CD4-positive, alpha-beta memory T cell (primary cell): ENCODE measurements at places on chromosomes 6 and 20. TPM values are rescaled to one million over a fixed set of nuclear protein-coding genes. Genes with fewer than 3 reads are reported as not detected.

Gene GABRR1
- not detected for polyA plus RNA-seq

Gene COL12A1
- polyA plus RNA-seq, result not detected

Gene TREML2
- polyA plus RNA-seq, result 4.8 TPM

Gene SLC22A1
- 0.11 TPM for polyA plus RNA-seq

Gene LGSN
- polyA plus RNA-seq, result not detected

- peaks cover 4% of the 10 kb centered on the region for H3K27me3 ChIP-seq
- H3K36me3 ChIP-seq, result no peaks in the 10 kb centered on the region
- H3K27ac ChIP-seq, result no peak overlapping the region
- no peak for DNase-seq
- H3K4me3 ChIP-seq, result no peak overlapping the region
- no peaks in the 10 kb centered on the region for H3K4me1 ChIP-seq
These were observed 19.0 kb downstream of the REM1 start for GRCh38 chr20:31494131-31494530.

DNA sequence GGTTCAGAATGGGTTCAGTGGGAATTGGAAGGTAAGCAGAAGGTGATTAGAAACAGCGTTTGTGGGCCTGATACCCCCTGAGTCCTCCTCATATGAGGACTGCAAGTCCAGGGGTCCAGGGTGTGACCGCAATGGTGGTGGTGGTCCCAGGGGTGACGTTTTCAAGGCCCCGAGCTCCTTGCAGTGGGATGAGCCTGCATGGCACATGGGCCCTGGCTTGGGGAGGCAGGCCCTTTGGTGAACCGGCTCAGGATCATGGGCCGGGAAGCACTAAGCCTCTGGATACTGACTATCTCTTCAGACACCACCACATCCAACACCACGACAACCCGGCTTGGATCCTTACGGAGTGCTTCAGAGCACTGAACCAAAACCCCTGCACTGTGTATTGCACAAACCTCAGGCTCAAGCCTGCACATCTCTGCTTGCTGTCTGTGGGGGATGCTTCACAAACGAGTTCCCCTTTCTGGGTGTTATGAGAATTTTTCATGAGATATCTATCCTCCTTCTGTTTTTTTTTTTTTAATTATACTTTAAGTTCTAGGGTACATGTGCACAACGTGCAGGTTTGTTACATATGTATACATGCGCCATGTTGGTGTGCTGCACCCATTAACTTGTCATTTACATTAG is 67.9 kb downstream of the STK35 start:
- no peaks in the 10 kb centered on the region for H3K4me1 ChIP-seq
- H3K27me3 ChIP-seq, result no peaks in the 10 kb centered on the region
- H3K27ac ChIP-seq, result no peak overlapping the region
- DNase-seq, result no peak
- no peaks in the 10 kb centered on the region for H3K36me3 ChIP-seq

DNA sequence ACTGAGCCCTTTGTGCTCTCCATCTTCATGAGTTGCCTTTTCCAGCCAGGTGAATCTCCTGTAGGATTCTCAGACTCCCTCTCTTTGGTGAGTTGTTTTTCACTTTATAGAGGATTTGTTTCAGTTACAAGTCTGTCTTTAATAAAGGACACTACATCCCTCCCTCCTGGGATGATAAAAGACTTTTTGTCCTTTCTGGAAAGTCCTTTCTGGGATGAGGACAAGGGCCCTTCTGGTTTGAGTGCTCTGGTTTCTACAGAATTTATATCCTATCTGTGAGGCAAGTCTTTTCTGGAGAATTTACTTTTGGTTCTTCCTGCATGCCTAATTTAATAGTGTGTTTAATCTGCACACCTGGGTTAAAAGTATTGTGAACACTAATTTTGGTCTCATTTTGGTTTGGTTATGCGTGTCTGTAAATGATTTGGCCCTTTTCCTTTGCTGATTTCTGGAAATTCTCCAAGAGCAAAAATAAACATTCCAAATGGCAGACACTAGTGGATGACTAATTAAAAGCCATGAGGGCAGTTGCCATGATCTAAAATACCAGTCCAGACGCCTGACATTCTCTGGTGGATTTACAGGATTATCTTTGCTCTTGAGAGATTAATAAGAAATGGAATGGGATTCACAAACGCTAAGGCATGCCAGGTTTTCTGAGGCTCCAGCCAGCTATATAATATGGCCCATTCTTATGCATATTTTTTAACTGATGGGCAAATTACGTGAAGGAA is 44.8 kb downstream of the TCP11 start:
- no peaks in the 10 kb centered on the region for H3K4me1 ChIP-seq
- H3K4me3 ChIP-seq, result no peak overlapping the region

GRCh38 chr6:71072508-71072907 is 115.6 kb upstream of the B3GAT2 start:
- no peak for DNase-seq
- H3K4me1 ChIP-seq, result no peaks in the 10 kb centered on the region
- H3K27me3 ChIP-seq, result no peaks in the 10 kb centered on the region
- no peak overlapping the region for H3K4me3 ChIP-seq
- H3K27ac ChIP-seq, result no peak overlapping the region

GRCh38 chr20:19936466-19937200 is 80.5 kb upstream of the NAA20 start:
- DNase-seq, result no peak
- H3K27me3 ChIP-seq, result no peaks in the 10 kb centered on the region
- H3K4me3 ChIP-seq, result peak overlapping the region; percentile 28
- no peak overlapping the region for H3K27ac ChIP-seq
- H3K36me3 ChIP-seq, result no peaks in the 10 kb centered on the region

GRCh38 chr20:32886652-32887051 is 27.9 kb downstream of the EFCAB8 start:
- H3K4me3 ChIP-seq, result no peak overlapping the region
- H3K36me3 ChIP-seq, result no peaks in the 10 kb centered on the region
- DNase-seq, result no peak
- no peak overlapping the region for H3K27ac ChIP-seq
- no peaks in the 10 kb centered on the region for H3K27me3 ChIP-seq

DNA sequence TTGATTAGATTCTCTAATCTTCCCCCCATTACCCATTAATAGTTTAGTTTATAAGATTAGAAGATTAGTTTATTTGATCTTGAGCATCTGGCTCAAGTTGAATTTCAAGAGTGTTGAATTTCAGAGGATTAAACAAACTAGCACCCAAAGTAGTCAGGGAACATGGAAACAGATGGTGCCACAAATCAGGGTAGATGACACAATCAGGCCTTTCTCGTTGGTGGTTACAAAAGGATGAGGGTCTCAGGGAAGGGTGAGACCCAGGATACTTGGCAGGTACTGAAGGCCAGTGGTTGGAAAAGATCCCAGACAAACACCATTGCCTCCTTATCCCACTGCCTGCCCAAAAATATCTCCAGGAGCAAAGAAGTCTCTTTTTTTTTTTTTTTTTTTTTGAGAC is 29.5 kb upstream of the ADGRF1 start:
- H3K27ac ChIP-seq, result no peak overlapping the region
- H3K27me3 ChIP-seq, result no peaks in the 10 kb centered on the region
- no peaks in the 10 kb centered on the region for H3K4me1 ChIP-seq
- no peak for DNase-seq

DNA sequence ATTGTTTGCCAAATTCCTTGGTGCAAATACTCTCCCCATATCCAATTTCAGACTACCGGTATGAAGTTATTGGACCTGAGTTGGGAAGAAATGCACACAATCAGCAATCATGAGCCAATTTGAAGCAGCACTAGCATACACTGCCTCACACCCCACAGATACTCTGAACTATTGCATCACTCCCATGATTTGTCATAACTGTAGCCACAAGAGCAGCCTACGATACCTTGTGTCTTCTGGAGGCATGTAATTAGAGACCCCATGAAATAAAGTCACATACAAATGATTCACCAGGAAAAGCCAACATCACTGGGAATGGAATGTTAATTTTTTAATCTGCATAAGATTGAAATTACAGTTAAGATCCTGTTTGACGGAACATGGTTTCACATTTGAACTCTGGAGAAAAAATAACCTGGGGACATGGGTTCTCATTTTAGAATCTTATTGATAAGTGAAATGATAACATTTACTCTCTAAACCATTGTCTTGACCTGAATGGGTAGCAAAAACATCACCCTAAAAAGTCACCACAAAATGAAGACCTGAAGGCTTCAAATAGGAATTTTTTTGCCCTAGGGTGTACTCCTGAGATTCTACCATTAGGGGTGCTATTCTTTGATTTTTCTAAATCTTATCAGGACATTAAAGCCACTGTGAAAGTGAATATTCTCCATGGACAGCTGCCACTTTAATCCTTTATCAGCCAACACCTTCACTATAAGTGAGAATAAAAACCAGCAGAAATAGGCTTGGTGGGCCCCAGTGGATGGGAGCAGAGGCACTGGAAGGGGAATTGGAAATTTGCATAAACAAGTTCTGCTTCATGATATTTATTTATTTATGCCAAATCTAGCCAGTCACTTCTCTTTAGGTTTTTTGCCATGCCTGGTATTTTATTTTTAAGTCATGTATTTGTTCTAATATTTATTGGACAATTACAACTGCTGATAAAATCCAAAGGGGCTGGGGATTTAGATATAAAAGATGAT is 34.5 kb upstream of the HBS1L start:
- H3K27ac ChIP-seq, result no peak overlapping the region
- no peaks in the 10 kb centered on the region for H3K36me3 ChIP-seq
- DNase-seq, result peak; percentile 47
- no peaks in the 10 kb centered on the region for H3K27me3 ChIP-seq
- peaks cover 61% of the 10 kb centered on the region for H3K4me1 ChIP-seq

GRCh38 chr6:152049502-152049901 is 242.0 kb downstream of the ESR1 start:
- H3K4me1 ChIP-seq, result no peaks in the 10 kb centered on the region
- no peaks in the 10 kb centered on the region for H3K36me3 ChIP-seq
- DNase-seq, result no peak
- H3K27ac ChIP-seq, result no peak overlapping the region
- H3K4me3 ChIP-seq, result no peak overlapping the region

DNA sequence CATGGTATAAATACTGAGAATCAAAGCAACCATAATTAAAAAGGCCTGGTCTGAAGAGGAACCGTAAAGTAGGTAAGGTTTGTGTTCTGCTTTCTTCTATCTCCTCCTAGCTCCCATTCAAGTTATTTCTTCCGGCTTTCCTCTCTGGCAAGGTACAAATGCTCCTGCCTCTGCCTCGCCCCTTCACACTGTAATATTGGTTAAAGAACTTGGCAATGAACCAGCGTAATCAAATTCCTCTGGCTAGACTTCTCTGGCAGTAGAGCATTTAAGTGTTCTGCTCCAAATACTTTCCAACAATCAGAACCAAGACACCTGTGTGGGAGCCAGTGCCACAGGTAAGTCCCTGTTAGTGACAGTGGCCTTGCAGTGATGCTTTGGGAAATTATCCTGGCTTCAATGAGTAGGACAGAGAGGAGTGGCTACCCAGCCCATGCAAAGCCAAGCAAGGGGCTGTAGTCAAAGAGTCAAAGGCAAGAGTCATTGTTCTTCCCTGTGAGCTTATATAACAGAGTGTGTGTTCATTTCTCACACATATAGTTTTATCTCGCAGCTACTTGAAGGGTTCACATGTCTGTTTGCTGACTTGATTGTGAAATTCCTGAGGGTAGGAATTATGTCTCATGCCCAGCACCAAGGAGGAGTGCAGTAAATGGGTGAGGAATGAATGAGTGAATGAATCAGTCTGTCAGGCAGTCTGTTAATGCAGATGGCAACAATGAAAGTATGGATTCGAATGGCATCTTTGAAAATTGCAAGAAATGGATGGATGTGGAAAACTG is 329.3 kb downstream of the NRN1 start:
- H3K36me3 ChIP-seq, result no peaks in the 10 kb centered on the region
- no peaks in the 10 kb centered on the region for H3K27me3 ChIP-seq
- no peak for DNase-seq
- H3K4me1 ChIP-seq, result no peaks in the 10 kb centered on the region
- no peak overlapping the region for H3K27ac ChIP-seq

DNA sequence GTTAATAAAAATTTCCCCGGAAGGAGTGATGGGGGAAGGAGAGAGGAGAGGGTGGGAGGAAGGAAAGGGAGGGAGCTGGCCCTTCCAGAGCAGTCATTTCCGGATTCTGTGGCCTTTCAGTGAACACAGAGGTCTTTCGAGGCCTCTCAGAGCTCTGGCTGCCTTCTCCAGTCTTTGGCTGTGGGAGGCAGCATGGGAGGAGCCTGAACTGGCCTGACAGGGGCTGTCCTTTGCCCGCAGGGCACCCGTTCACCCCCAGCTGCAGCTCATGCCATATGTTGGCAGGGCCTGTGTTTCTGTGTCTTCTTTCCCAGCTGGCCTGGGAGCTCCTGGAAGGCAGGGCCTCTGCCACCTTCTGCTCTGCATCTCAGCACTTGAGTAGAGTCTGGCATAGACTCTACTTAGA is 95.5 kb downstream of the PPP1R14C start:
- peaks cover 18% of the 10 kb centered on the region for H3K4me1 ChIP-seq
- DNase-seq, result no peak
- H3K27me3 ChIP-seq, result no peaks in the 10 kb centered on the region
- no peaks in the 10 kb centered on the region for H3K36me3 ChIP-seq

DNA sequence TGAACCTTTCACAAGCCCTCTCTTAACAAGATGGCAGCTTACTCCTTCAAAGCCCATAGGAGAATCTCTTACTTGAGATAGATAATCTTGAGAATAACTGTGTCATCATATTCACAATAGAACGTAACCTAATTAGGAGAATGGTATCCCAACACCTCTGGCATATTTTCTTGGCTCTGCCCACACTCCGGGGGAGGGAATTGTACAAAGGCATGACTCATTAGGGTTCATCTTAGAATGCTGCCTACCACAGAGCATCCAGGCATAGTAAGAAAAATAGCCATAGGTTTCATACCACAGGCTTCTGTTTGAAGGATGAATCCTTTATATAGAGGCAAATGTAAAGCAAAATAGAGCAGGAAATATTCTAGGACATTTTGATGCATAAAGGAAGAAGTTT is 1100.6 kb upstream of the CITED2 start:
- H3K4me1 ChIP-seq, result no peaks in the 10 kb centered on the region
- no peak overlapping the region for H3K4me3 ChIP-seq
- no peaks in the 10 kb centered on the region for H3K27me3 ChIP-seq
- no peak for DNase-seq
- H3K36me3 ChIP-seq, result no peaks in the 10 kb centered on the region
- no peak overlapping the region for H3K27ac ChIP-seq
